Activated CD4-positive, alpha-beta T cell treated with anti-CD3 and anti-CD28 coated beads, Interleukin-2, amount 10 ng/mL, durations not matched to agents 24 days and 14 days (primary cell): ENCODE measurements at places on chromosomes 1 and 21.

DNA sequence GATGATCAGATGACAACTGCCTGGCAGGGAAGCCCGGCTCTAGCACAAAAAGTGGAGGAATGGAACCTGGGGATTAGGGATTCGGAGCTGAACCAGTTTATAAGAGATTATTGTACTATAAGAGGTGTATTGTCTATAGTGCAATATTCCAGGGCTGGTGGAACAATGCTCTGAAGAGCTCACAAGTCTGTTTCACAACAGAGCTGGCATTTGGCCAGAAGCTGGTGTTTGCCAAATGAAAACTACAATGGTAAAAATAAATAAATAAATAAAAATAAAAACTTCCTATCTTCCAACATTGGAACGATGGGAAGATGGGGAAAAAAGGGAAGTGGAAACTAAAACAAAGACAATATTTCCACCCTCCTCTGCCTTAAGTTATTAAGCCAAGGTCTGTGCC lies 73.5 kb downstream of the CHODL start:
- DNase-seq: no peak

GRCh38 chr1:4059270-4059669 lies 159.2 kb upstream of the C1orf174 start:
- no peak for DNase-seq

GRCh38 chr1:55478742-55479141 lies 263.6 kb upstream of the USP24 start:
- no peak for DNase-seq

- peak; percentile 63 for DNase-seq
Observed at GRCh38 chr1:185733818-185734735, at the start of gene HMCN1. HMCN1 (plus strand) TSS chr1:185734391; CDS start chr1:185734780, 389 bp downstream.

- peak; percentile 55 for DNase-seq
Observed at GRCh38 chr1:60063561-60063960, 10.0 kb downstream of the C1orf87 start.

- DNase-seq: no peak
Observed at GRCh38 chr21:27831177-27831576, 864.3 kb upstream of the ADAMTS5 start.

DNA sequence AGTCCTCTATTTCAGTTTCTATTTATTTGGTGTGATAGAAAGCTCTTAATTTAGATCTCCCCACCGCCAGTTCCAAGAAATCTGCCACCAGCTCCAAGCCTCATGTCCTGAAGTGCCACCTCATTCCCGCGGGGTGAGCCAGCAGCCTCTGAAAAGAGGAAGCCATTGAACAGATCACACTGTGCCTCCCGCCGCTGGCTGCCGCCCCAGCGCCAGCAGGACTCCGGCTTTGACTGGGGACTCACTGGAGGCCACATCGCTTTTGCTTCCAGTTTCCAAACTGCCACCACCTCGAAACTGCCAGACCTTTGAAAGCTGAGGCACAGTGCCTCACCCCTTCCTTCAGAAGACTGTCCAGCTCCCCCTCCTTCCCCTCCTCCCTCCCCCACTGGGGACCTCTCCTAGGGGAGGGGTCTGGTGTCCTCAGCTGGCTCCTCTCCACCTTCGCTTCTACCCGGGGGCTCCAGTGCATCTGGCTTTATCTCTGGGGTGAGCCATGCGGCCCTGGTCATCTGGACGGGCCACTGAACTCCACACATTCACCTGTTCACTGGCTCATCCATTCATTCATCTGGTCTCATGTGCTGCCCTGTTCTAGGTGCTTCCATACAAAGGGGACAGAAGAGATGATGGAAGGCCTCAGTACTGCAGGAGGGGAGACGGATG lies 58.9 kb downstream of the VPS26C start:
- DNase-seq: peak; percentile 79
